ENCODE measurements at places on chromosomes 5 and 9.

DNA sequence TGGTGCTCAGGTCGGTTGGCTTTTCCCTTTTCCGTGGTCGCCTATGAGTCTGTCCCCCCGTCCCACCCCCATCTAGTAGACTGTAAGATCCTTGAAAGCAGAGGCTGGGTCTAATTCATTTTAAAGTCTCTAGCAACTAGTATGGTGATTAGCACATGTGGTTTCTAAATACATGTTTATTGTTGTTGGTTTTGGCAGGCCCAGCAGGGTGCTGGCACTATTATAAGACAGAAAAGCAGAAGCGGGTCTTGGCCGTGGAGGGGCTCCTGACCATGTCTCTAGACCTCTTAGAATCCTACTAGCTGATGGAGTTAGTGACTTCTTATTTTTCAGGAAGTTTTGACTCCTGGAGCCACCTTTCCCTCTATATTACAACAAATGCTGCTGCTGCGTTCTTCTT, 61.5 kb upstream of the TNFSF8 start:
- no peak for DNase-seq

DNA sequence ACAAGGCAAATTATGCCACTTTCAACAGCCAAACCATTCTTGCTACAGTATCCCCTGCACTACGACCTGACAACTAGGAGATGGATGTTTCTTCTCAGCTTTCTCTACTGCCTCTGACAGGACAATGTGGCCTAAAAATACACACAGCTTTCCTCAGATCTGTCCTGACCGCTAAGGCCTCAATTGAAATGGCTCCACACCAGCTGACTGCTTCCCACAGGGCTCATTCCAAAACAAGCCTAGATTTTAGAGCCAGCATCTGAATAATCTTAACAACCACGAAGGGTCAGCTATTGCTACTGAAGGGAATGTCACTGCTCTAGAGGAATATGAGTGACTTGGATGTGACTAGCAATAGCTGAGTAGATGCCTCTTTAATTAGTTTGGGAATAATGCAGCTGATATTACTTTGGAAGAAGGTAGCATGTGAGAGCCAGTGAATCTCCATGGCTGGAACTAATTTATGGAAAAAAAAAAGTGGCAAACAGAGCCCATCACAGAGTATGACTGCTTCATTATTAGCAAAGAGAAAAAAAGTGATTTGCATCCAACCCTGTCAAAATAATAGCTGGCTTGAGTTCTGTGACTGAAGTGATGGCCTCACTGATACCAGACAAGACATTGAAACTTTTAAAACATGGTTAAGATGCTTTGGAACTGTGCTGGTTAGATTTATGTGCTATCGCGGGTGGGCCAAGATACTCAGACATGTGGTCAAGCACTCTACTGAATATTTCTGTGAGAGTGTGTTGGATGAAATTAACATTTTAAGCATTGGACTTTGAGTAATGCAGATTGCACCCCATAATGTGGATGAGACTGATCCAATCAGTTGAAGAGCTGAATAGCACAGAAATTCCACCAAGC, 450.2 kb downstream of the NR2F1-AS1 start:
- no peak for DNase-seq

GRCh38 chr5:1781107-1781506, 18.5 kb downstream of the MRPL36 start:
- no peak for DNase-seq

- no peak for DNase-seq
Observed at GRCh38 chr9:137607141-137607857, 1.8 kb downstream of the ARRDC1 start.

- no peak for DNase-seq
Observed at GRCh38 chr5:137751869-137752491, 2.2 kb downstream of the HNRNPA0 start.

- DNase-seq, result no peak
Observed at GRCh38 chr5:131957721-131958441, 12.4 kb upstream of the MEIKIN start.

DNA sequence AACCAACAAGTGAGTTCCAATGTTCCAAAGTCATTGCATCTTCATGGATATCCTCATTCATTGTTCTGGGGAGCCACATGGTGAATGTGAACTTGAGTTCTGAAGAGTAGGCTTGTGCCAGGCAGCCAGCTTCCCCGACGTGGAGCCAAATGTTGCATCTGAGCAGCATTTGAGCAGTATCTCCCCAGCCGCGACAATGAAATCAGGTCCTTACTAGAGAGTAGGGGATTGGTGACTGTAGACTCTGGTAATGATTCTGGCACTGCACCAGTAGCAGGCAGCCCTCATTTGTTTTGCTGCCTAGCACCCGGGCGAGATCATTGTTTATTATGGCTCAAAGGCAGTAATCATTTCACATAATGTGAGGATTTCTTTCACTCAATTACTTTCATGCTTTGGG, 451.4 kb upstream of the C9orf72 start:
- no peak for DNase-seq

- DNase-seq, result no peak
Observed at GRCh38 chr5:133930813-133931090, 37.7 kb downstream of the C5orf15 start.

- no peak for DNase-seq
Observed at GRCh38 chr9:23447166-23447565, 378.9 kb downstream of the ELAVL2 start.

- peak; percentile 73 for DNase-seq
Observed at GRCh38 chr5:150180241-150181026, 9.4 kb upstream of the SLC6A7 start.

- DNase-seq, result no peak
Observed at GRCh38 chr9:137146527-137146918, 7.6 kb downstream of the GRIN1 start.

DNA sequence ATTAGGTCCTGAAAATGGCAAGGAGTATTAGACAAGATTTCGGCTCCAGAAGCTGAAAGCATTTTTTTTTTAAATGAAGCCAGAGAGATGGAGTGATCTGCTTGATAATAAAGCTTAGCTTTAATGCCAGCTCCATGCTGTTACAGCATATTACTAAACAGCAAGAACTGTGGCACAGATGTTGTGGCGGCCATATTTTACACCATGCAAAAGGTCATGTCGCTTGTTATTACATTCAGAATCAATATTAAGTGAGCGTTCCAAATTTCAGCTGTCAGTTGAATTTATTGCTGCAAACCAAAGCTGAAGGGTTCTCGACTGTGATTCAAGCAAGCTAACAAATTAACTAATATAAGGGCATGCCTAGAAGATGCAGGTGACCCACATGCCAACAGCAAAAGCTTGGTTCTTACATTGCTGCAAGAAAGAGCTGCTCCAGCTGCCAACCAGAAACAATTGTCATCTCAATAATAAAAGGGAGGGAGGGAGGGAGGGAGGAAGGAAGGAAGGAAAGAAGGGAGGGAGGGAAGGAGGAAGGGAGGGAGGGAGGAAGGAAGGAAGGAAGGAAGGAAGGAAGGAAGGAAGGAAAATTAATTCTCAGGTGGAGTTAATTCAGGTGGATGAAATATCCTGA, 517.7 kb upstream of the WWC1 start:
- no peak for DNase-seq

DNA sequence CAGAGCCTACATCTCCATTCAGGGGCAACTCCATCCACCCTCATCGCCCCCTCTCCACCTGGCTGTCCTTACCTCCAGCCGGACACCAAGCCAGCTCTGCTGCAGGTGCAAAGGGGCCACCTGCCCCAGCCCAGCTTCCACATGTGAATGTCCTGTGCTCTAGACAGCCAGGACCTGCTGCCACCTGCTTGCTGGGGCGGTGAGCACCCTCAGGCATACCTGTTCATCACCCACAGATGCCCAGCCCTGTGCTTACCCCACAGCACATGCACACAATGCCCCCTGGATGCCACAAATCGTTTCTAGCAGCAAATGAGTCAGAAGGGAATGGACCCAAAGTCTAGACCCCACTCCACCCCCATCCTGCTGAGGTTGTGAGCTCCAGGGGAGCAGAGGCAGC, 13.3 kb upstream of the NKD2 start:
- no peak for DNase-seq

DNA sequence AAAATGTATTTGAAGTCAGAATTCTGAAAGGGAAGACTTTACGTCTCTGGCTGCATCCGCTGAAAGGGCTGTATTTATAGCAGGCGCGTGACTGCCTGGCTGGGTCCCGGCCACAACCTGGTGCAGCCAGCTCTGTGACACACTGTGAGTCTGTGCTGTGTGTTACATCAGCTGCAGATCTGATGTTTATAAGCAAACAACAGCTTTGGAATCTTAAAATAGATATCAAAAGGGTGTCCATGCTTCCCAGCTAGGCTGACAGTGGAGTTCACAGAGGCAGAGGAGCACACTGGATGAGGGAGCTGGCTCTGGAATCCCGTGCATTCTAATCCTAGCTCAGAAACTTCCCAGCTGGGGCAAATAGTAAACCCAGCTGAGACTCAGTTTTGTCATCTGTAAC, 433.4 kb upstream of the BRINP1 start:
- peak; percentile 35 for DNase-seq

- no peak for DNase-seq
Observed at GRCh38 chr5:94705427-94705826, 87.0 kb downstream of the SLF1 start.

- no peak for DNase-seq
Observed at GRCh38 chr9:117073539-117074341, 341.1 kb downstream of the ASTN2 start.

DNA sequence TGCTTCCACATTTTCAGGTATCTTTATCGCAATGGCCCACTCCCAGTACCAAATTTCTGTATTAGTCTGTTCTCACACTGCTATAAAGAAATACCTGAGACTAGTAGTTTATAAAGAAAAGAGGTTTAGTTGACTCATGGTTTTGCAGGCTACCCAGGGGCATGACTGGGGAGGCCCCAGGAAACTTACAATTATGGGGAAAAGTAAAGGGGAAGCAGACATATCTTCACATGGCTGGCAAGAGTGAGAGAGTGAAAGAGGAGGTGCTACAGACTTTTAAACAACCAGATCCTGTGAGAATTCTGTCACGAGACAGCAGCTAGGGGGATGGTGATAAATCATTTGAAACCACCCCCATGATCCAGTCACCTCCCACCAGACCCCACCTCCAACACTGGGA, 238.2 kb upstream of the DMAC1 start:
- DNase-seq, result no peak

DNA sequence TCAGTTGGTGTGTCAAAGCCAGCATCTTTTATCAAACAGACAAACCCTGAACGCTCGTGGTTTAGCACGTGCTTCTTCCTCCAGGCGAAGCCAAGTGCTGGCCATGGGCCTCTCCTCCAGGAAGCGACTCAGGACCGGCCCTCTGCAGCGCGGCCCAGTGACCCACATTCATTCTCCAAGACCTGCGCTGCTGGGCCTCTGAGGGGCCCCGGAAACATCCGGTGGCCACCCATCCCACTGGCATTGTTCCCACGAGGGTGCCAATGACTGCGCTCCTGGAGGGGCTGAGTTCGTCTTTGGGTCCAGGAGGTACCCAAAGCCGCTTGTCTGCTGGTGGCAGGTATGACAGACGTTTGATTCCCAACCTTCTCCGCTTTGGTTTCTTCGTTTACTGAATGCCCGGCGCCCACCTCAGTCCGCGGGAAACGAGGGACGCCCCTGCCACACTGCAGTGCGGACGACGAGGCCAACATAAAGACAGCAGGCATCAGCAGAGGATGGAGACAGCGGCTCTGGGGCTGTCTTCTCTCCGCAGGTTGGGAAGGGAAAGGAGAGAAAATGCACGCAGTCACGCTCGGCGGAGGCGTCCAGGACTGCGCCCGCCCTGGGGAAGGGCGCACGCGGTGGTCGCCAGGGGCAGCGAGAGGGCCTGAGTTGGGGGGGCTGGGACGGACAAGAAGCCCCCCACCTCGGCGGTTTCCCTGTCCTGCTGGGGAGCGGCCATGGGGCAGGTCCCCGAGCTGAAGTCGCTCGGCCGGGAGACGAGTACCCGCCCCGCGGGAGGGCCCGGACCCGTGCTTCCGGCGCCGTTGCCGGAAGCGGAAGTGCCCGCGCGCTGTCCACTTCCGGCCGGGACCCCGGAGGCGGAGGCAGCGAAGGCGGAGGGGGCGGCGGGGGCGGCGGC, at the start of gene EXOC3:
Gene EXOC3 (plus strand): TSS at position 842 of the 904 bp plus-strand sequence. CDS start 3,030 bp downstream, outside the sequence.
- peak; percentile 37 for DNase-seq

GRCh38 chr5:138724470-138725146, 28.6 kb upstream of the CTNNA1 start:
- DNase-seq, result peak; percentile 6

DNA sequence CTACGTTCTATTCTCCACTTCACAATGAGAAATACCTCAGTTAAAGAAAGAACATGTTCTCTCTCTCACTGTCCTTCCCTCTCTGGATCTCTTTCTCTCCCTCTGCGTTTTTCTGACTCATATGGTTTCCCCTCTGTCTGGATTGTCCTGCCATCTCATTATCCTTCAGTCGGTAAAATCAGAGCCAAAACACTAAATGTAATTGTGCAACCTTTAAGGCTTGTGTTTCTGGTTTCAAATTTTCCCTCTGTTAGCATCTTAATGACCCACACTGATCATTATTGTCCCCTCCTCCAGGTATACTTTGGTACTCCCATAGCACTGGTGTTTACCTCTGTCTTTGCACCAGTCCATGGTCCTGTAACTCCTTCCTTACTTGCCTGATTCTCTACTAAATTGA, 509.4 kb upstream of the C9orf72 start:
- DNase-seq, result no peak

DNA sequence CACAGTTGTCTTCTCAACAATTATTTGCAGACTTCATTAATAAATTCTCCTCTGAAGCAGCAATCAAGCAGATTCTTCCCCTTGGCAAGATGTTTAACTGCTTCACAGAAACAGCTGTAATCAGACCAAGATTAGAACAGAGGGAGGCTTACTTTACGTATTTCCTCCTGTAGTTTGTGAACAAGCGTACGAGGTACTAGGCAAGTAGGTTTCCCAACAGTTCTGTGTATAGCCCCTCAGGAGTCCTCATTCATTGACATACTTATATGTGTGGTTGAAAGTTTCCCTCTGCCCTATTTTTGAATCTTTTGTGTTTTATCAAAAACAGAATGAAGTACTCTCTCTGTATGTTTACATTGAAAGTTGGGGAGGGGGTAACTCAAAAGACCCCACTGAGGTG, 128.0 kb downstream of the SPATA31D1 start:
- no peak for DNase-seq

GRCh38 chr5:106189121-106189809, 1481.5 kb downstream of the EFNA5 start:
- no peak for DNase-seq

- no peak for DNase-seq
Observed at GRCh38 chr5:10825897-10826644, 65.0 kb upstream of the DAP start.

DNA sequence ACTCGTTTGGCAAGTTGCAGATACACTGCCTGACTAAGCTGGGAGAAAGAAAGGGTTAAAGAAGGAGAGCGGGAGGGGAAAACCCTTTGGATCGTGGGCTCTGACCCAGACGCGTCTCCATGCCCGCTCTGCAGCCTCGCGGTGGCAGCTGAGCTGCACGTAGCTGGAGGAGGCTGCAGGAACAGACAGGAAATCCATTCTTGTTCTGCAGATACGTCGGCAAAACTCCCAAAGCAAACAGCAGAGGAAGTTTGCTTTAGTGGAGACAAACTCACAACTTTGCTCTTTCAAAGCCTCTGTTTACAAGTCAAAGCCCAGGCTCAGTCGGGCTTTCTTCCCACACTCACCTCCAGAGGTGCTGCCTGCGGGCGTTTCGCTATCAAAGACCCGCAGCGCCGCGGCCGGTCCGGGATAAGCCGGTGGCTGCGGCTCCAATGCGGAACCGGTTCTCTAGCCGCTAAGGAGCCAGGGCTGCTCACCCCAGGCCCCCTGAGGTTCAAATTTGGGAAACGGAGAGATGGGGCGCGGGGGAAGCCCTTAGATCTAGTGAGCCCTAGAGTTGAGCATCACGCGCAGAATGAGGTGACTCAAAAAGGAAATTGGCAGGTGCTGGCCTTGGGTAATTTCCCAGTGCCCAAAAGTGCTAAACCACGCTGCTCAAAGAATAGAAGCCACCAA, 60.7 kb downstream of the MAT2B start:
- DNase-seq, result no peak
